Fibroblast of skin of back (primary cell): ENCODE measurements at places on chromosomes 4 and X.

GRCh38 chr4:150078579-150079080 lies 385 bp downstream of the DCLK2 start:
- DNase-seq: peak; percentile 62

DNA sequence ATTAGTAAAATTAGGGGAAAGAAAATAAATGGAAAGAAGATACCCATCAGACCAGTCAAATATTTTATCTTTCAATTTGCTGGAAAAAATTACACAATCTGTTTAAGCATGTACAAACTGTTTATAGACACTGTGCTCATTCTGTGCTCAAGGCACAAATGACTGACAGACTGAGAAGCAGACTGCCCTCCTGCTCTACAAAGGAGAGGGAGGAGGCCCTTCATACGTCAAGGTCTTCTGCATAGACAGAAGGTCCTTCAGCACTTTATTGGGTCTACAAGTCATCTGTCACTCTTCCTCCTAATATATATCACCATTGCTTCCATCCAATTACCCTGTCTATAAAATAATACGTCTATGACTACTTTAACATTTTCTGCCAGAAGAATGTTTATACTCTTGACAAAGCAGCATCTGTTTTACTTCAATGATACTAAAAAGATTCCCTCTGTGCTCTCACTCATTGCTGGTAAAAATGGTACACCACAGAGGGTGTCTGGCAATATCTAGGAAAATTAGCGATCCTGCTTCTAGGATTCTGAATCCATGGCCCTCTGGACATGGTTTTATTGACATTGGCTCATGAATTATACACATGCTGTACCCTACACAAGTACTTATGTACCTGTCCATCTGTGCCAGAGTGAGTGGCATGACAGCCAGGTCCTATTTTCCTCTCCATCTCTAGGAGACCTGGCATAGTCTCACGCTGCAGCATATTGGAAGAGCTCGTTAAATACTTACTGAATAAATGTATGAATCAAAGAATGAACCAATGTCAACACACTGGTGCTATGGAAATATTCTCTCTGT lies 11.3 kb downstream of the SLC10A6 start:
- DNase-seq: no peak

GRCh38 chr4:110181890-110182289 lies 16.5 kb downstream of the ELOVL6 start:
- DNase-seq: no peak

GRCh38 chr4:53912766-53913497 lies 151.5 kb downstream of the CHIC2 start:
- no peak for DNase-seq

- DNase-seq: no peak
Measured at GRCh38 chr4:1599026-1599481, 85.1 kb downstream of the FAM53A start.

GRCh38 chrX:151902813-151903591 lies 9.7 kb upstream of the MAGEA4 start:
- peak; percentile 93 for DNase-seq

DNA sequence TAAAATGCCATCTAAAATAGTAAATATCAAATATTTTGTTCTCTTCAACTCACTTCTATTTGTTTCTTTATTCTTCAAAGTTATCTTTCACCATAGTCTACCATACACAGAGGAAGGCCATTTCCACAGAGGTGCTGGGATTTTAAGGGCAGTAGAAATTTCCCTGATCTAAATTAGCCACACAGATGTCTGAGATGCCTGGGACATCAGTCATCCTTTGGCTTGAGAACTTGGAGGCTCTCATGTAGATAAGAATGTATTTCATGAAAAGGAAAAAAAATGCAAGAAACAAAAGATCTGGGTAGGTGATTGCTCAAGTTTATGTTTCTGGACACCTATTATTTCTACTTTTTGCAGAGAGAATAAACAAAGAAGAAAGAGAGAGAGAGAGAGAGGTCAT lies 1008.2 kb downstream of the NLGN4X start:
- DNase-seq: peak; percentile 2

- peak; percentile 0 for DNase-seq
Measured at GRCh38 chrX:80578517-80579105, 158.4 kb downstream of the TENT5D start.

GRCh38 chrX:1860936-1861594 lies 246.2 kb downstream of the ASMT start:
- DNase-seq: no peak

- DNase-seq: no peak
Measured at GRCh38 chr4:184798504-184798903, 27.3 kb downstream of the ACSL1 start.

- no peak for DNase-seq
Measured at GRCh38 chr4:153089742-153090141, 114.5 kb upstream of the TRIM2 start.
